Fibroblast of villous mesenchyme (primary cell): ENCODE measurements at places on chromosomes 11 and 22. TPM values are rescaled to one million over a fixed set of nuclear protein-coding genes. Genes with fewer than 3 reads are reported as not detected.

Gene FGF3
- not detected in 2 replicates for total RNA-seq

Gene IL17REL
- total RNA-seq = under 0.01 TPM in 1 of 2 replicates, not detected in the other

Gene TAGLN
- 4,185 and 5,577 TPM in 2 replicates for total RNA-seq

Gene GTF2H1
- 92.0 and 101 TPM in 2 replicates for total RNA-seq

Gene NXPE2
- not detected in 2 replicates for total RNA-seq

Gene GAL3ST1
- total RNA-seq = not detected in 2 replicates

Gene LMO2
- under 0.01 TPM in 2 replicates for total RNA-seq

Gene SYCE3
- not detected in 2 replicates for total RNA-seq

Gene POLR2L
- 92.4 and 120 TPM in 2 replicates for total RNA-seq

Gene TRIM49
- total RNA-seq = not detected in 2 replicates

Gene ST14
- under 0.01 TPM in 1 of 2 replicates, not detected in the other for total RNA-seq

Gene C11orf65
- 0.64 and 0.86 TPM in 2 replicates for total RNA-seq

Gene COMT
- total RNA-seq = 173 and 236 TPM in 2 replicates

Gene GAL3ST3
- under 0.01 TPM in 1 of 2 replicates, not detected in the other for total RNA-seq

Gene CLDN5
- total RNA-seq = not detected in 2 replicates

Gene DNAJC4
- 6.5 and 9.3 TPM in 2 replicates for total RNA-seq

Gene NELL1
- total RNA-seq = not detected in 2 replicates

Gene MYO7A
- total RNA-seq = 0.32 and 0.43 TPM in 2 replicates

Gene OSBP
- 34.8 and 44.0 TPM in 2 replicates for total RNA-seq

Gene NNMT
- 505 and 713 TPM in 2 replicates for total RNA-seq

Gene PATE4
- total RNA-seq = not detected in 2 replicates

Gene MYO18B
- total RNA-seq = under 0.01 and 1.9 TPM in 2 replicates

Gene NFAM1
- total RNA-seq = not detected in 2 replicates

Gene ANGPTL5
- not detected in 2 replicates for total RNA-seq
